Urinary bladder (tissue), 4 donors: ENCODE measurements at places on chromosomes 12 and 14.

- no peak for DNase-seq
Measured at GRCh38 chr14:104556256-104557021, 23.1 kb upstream of the C14orf180 start.

DNA sequence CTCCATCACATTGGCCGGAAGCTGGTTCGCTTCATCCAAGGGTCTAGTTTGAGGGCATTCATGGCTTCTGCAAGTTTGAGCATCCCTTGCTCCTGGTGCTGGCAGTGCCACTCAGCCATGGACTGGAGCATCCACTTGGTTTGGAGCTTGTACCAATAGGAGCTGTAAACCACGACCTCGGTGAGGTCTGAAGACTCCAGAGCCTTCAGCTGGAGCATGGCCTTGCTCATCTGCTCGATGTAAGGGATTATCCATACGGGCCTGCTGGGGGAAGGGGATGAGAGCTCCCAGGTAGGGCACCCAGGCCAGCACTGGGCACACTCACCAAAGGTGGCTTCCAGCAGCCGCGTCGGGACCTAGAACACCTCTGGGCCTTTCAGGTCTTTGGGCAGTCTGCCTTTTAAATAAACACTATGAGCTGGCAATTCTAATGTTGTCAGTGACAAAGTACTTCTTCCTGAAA is 13.5 kb downstream of the FOS start:
- DNase-seq: no peak

GRCh38 chr14:95052016-95052585 is 105.2 kb downstream of the DICER1 start:
- no peak for DNase-seq

GRCh38 chr12:50057000-50057841 is at the start of gene ASIC1:
Gene ASIC1 (plus strand): TSS chr12:50057596. CDS start chr12:50058767, 1,171 bp downstream.
- DNase-seq: no peak

DNA sequence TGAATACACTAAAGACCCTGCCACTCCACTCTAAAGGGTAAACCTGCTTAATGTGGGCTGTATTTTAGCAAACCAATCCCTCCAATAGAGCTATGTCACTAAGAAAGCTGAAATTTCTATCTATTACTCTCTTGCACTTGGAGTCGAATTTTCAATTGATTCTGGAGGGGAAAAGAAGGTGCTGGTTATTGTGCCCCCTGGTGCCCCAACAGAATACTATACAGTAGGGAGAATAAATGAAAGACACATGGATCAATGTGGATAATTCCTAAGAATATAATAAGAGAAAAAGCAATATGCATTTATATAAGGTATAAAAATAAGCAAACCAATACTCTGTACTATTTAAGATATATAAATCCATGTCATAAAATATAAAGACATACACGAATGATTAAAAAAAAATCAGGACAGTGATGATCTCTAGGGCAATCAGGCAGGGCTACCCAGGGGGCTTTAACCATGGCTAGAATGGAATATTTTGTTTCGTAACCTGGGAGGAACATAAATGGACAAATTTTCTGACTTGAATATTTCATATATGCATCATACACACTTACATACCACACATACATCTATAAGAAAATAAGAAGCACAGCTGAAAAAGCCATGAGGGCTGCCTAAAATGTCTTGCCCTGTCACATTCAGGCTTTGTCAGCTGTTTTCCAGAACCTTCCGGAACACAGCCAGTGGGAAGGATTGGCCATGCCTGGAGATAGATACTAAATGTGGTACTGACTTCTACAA is 54.4 kb downstream of the EFCAB11 start:
- no peak for DNase-seq
